ENCODE measurements at places on chromosomes 2 and 18.

GRCh38 chr18:31943878-31944816, 1.2 kb upstream of the TRAPPC8 start:
- no peak for DNase-seq

DNA sequence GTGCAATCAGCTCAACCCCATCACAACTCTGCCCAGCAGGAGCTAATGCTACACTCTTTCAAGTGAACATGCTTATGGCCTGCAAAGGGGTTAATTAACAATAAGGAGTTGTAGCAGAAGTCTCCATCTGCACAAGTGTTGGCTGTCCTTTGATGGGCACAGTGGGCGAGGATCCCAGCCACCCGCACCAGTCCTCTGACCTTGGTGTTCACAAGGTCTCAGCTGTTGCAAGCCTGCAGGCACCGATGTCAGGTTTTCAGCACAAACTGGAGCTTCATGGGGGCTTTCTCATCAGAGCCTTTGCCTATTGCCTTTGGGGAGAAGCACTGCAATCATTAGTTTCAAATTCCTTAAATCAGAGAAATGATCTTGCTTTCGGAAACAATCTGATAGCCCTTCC, 60.9 kb upstream of the TMEM178A start:
- no peak for DNase-seq

DNA sequence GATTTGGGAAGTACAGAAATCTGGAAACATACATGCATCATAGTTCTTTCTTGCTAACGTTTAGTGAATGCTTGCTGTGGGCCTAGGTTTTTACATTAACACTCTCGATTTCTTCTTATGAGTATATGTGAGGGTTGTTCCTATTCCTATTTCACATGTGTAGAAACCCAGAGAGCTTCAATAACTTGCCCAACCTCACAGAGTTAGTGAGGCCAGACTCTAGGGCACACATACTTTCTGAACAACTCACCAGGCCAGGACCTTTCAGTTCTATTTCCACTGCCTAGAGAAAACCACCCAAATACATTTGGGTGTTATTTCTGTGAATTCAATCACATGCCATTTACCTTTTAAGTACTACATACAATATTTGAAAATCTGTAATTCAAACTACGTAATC, 8.2 kb upstream of the KCTD1 start:
- DNase-seq, result no peak

DNA sequence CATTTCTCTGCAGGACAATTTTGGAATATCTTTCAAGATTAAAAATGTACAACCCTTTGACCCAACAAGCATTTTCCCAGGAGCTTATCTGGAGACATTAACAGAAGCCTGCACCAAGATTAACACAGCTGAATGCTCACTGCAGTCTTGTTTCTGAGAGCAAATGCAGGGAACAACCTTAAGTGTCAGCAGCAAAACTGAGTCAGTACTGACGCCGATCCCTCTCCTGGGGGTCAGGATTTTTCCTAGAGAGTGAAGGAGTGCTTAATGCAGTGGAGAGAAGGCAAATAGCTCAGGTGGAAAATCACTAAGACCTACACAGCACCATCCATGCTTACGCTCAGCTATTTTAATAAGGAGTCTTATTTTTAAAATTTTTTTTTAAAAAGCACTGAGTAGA, 42.8 kb upstream of the SGPP2 start:
- DNase-seq, result no peak

- DNase-seq, result no peak
These were observed 246.6 kb upstream of the SESTD1 start for GRCh38 chr2:179511105-179511789.

DNA sequence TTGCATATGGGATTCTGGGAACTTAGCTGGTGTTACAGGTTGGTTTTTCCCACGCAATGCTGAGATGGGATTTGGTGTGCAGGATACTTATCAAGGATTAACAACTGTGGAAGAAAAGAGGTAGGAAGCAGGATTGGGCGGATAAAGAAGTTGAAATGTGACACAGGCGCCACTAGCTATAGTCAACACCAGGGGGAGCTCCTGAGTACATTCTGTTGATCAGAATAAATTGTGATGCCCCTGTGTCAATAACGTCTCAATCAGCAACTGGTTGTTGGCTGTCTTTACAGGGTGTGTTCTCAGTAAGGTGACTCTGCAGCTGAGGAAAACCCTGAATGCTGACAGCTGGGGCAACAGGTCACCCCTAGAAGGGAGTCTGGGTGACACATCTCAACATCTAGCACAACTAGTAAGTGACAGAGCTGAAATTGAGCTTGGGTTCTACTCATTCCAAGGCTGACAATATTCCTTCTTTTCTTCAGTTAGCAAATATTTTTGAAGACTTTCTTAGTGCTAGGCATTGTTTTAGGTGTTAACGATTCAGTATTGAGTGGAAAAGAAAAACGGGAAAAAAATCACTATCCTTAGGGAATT, 143.0 kb downstream of the ARL6IP6 start:
- peak; percentile 37 for DNase-seq

- no peak for DNase-seq
These were observed 1094.7 kb downstream of the BCL11A start for GRCh38 chr2:59458800-59459199.

- no peak for DNase-seq
These were observed 193.3 kb upstream of the RBBP8 start for GRCh38 chr18:22739789-22740188.

GRCh38 chr2:108942888-108943287, 46.1 kb downstream of the EDAR start:
- no peak for DNase-seq

- no peak for DNase-seq
These were observed 5.6 kb downstream of the BCL11A start for GRCh38 chr2:60547841-60548240.

GRCh38 chr2:73272270-73272669, 12.0 kb downstream of the FBXO41 start:
- DNase-seq, result no peak

DNA sequence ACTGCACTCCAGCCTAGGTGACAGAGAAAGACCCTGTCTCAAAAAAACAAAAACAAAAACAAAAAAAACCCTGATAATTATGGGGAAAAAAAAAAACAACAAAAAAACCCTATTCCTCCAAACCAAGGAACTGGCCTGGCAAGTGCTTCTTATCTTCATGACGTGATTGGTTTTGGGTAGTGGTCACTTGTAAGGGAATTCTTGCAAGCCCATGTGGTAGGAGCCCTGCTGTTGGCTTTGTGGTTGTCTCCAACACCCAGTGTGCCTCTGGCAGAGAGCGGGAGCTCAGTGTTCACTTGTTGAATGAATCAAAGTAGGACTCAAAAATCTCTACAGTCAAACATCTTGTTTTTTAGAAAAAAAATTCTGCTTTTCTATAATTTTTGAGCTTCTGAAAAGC, 6.0 kb downstream of the GALM start:
- DNase-seq, result no peak

- peak; percentile 87 for DNase-seq
These were observed at the start of gene DSG2 for GRCh38 chr18:31497836-31498573. Gene DSG2 (plus strand): TSS chr18:31498177. CDS start chr18:31498252, 75 bp downstream.

GRCh38 chr2:8677646-8678592, 3.9 kb upstream of the ID2 start:
- peak; percentile 57 for DNase-seq

DNA sequence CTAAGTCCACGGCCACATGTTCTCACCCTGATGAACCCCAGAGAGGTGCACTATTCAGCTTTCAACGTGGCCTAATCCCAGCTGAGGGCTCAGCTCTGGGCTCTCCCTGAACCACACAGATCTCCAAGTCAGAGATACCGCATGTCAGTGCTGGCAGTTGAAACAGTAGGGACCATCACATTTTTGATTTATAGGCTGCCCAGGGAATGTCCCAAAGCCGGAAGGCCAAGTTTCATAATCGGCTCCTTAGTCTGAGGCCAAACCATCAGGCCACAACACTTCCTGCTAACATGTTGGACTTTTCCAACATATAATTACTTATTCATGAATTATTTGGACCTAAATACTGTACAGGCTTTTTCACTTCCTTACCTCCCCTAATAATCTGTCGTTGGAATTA, 91.9 kb upstream of the KLHL29 start:
- DNase-seq, result peak; percentile 41

DNA sequence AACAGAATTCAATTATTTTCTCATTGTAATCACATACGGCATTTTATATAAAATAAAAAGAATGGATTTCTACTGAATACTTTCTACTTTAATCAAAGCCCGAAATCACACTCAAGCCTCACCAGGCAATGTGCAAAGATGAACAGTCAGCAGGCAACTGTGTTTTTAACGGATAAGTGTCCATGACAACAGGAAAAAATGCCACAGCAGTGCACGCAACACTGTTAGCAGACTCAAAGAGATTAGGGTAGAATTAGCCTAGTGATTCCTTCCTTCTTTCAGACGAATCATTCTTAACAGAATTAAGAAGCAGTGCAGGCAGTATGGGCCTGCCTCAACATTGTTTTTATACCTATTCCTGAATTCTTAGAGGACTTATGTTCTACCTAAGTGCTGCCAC, 135.6 kb downstream of the CDH2 start:
- no peak for DNase-seq

DNA sequence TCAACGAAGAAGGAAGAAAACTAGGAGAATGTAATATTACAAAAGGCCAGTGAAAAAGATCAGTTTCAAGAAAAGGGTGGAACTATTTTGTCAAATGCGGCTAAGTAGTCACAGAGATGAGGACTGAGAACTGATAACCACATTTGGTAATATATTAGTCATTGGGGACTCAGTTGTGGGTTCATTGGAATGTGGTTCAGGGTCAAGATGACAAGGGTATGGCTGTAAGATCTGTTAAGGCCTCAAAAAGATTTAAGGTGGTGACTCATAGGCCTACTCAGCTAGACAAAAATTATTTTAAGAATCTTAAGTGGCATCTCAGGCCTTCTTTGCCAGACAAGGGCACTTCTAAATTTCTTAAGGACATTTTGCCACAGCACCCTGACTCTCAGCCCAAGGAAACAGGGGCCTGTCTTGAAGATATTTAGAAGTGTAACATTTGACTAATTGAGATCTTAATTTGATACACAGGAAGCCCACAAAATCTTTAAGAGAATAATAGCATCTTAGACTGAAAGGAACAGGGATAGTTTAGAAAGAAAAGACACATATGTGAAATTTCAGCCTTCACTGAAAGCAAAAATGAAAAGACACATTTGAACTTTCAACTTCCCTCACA, 81.3 kb downstream of the STRADB start:
- DNase-seq, result no peak

DNA sequence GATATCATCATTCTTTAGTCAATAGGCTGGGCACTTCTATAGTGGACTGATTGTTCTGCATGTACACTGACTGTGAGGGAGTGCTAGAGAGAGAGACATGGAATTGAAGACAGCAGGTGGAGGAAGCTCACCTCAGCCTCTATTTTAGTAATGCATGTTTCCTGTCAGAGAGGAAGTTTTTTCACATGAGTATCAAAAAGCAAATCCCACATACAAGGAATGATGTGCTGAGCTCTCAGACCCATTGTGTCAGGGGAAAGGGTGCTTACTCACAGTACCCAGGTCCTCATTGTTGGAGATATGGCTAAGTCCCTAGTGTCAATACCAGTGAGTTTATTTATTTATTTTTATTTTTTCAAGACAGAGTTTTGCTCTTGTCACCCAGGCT, 9.9 kb upstream of the CDK15 start:
- DNase-seq, result no peak

DNA sequence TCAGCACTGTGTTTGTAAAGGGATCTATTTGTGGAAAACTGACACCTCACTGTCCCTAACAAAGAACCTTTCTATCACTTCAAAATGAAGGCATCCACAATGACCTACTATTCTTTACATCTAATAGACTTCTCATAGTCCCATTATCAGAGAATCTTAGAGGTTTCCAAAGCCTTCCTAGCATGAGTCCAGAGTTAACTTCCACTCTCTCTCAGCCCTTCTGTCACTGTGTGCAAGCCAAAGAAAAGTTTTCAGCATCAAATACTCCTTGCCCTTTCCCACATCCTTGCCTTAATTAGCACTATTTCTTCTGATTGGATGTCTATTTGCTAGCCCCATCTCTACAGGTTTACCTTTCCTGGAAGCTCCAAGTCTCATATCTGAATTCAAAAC, 178.5 kb downstream of the ERBB4 start:
- no peak for DNase-seq

DNA sequence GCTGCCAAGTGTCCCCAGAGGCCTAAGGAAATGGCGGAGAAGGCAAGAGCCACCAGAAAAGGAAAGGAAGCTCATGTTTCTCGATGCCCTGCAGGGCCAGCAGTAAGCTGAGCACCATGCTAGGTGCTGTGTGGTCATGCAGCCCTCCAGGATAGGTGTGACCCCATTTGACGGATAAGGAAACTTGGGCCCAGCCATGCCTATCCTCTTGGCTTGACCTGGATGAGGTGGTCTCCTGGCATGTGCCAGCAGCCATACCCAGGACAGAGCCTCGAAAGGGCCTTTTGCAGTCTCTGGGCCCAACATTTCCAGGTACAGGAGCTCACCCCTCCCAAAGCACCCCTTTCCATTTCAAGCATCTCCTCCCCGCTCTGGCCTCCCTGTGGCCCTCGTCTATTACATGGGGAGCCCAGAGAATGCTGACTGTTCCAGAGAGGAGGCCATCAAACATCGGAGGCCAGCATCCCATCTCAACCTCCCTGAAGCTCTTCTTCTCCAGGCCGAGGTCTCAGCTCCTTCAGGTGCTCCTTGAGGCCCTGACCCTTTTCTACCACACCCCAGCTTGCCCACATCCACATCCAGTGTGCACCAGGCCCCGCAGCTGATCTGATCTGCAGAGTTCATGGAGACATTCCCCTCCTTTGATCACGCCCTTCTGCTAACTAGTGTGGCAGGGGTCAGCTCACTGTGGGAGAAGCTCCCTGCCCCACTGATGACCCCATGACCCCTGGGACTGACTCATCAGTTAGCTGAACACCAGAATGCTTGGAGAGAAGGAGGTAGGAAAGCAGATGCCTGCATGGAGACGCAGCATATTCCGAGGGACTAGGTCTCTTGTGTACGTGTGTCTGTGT, 208.4 kb downstream of the TNS1 start:
- DNase-seq, result no peak

DNA sequence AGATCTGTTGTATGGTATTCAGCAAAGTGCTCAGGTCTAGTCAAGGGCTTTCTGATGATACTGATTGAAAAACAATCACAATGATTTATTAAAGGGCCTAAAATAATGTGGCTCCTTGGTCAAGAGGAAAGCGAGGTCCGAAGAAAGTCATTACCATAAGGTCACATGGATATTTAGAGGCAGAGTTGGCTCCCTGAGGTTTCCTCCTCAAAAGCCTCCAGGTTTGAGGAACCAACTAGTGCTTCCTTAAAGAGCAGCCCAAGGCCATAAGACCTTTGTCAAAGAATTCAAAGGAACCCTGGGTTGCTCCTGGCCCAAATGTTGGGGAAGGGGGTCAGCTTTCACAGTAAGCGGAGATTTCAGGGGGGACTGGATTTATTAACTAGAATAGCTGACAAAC, 280.7 kb upstream of the ATP5MC3 start:
- DNase-seq, result no peak

- DNase-seq, result no peak
These were observed 132.4 kb downstream of the ACOXL start for GRCh38 chr2:110864731-110865130.
